ENCODE measurements at places on chromosomes 3 and 15.

- peak; percentile 89 for DNase-seq
Measured at GRCh38 chr3:133362539-133362938, 37.3 kb upstream of the BFSP2 start.

DNA sequence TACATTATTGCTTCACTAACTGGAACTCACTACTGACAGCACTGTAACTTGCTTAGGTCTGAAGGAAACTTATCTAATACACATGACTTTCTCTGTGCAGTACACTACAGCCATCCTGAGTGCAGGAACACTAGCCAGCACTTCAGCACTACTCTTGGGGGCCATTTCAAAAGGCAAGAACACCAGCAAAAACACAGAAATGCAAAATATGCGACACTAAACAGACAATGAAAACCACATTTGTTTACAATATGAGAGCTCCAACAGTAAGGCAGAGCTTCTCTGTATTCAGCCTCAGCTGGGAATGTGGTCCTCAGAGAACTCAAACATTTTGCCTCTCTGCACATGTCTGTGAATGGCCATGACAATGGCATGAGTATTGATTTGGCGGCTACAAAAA is 109.6 kb downstream of the ARRDC4 start:
- DNase-seq = no peak

- DNase-seq = no peak
Measured at GRCh38 chr3:29329986-29330890, 49.4 kb downstream of the RBMS3 start.

DNA sequence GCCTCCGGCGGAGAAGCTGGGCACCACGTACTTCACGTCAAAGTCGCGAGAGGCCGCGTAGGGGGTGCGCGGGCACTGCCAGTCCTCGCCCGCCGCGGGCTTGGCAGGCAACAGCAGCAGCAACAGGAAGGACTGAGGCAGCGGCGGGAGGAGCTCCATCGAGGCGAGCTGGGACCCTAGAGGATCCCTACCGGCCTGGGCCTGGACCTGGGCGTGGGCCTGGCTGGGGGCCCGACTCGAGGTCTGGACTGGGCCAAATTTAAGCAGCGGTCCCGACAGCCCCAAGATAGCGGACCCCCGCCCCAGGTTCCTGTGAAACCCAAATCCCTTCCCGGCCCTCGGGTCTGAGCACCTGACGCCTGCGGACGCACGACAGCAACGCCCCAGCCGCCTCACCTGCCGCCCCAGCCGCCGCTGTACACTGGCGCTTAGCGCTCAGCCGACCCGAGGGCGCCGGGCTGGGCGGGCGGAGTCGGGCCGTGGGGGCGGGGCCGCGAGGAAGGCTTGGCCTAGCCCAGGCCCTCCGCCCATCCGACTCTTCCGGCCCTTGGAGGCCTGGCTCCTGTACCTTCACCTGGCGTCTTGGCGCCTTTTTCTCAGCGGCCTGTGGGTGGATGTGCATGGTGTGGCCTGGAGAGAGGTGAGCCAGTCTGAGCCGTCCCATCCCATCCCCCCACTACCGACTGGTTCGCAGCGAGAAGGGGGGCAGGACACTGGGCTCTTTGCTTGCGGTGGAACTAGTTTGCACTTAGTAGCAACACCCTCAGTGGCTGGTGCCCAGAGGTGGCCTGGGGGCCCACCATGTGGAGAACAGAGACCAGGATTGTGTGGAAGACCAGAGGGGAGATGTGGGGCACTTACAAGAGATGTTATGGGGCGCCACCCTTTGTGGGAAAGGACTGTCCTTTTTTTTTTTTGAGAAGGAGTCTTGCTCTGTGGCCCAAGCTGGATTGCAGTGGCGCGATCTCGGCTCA is at the start of gene MST1R:
MST1R (minus strand) TSS at position 423 of the 974 bp plus-strand sequence; CDS start at position 159, 264 bp downstream.
- DNase-seq = no peak

- DNase-seq = no peak
Measured at GRCh38 chr3:20047976-20048883, 8.0 kb downstream of the KAT2B start.

GRCh38 chr3:106242781-106243180 is 374.0 kb upstream of the CBLB start:
- no peak for DNase-seq

DNA sequence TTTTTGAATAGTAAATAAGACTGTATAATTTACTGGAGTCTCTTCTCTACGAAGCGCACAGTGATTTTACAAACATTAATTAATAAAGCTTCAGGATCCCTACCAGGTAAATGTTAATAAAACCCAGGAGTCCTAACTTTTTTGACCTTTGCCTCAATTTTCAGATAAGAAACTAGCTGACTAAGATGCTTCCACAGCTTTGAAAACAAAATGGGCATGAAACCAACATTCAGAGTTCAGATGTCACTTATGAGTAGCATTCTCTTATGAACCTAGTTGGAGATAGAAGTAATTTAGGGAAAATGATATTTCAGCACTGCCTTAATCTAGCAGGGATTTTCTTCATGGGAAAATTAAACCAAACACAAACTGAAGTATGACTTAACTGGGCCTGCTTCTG is 13.0 kb upstream of the FHIT start:
- DNase-seq = no peak

- DNase-seq = no peak
Measured at GRCh38 chr15:92076541-92076940, 223.0 kb downstream of the SLCO3A1 start.

DNA sequence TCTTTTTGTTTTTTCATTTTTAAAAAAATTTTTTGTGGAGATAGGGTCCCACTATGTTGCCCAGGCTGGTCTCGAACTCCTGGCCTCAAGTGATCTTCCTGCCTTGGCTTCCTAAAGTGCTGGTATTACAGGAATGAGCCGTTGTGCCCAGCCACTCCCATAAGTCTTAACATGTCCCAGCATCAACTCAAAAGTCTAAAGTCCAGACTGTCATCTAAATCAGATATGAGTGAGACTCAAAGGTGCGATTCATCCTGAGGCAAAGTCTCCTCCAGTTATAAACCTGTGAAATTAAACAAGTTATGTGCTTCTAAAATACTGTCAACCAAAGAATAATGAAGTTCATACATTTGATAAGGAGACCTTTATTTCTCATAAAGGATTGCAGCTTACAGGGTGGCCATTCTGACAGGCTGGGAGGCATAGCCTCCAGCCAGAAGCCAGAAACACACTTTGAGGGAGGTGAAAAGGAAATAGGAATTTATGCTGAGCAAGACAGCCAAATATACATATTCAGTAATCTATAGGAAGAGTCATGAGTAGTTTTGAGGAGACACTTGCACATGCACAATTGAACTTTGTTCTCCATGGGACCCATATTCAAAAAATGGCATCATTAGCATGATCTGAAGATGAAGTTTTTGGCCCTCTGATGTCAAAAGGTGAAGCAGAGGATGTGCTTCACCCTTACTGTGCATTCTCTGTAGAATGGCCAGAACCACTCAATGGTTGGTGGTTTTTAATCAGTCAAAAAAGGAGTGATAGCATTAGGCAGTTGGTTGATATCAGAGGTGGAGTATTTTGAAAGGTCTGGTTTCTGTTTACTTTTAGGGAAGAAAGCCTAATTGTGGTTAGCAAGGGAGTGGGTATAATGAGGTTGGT is 11.0 kb upstream of the ZNF662 start:
- no peak for DNase-seq

DNA sequence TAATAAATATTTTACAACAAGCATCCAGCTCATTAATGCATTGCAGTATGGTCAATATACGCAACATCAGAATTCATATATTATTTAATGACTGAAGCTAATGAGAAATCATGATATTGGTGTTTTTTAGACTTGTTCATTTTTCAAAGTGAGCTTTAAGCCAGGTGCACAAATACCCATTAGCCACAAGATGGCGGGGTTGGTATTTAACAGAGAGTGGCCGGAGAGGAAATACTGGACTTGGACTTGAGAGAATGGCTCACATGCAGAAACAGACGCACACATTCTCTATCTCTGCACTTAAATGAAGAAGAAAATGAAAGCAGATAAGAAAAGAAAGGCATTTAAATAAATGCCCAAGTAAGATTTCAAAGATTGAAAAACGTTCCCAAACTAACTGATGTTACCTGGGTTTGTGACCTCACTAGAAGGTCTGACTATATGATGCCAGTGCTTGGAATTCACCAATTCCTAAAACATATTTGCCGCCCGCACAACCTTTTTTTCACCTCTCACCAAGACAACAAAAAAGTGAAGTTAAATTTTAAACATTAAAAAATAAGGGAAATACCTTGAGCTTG is 21.2 kb upstream of the CRBN start:
- DNase-seq = peak; percentile 42

DNA sequence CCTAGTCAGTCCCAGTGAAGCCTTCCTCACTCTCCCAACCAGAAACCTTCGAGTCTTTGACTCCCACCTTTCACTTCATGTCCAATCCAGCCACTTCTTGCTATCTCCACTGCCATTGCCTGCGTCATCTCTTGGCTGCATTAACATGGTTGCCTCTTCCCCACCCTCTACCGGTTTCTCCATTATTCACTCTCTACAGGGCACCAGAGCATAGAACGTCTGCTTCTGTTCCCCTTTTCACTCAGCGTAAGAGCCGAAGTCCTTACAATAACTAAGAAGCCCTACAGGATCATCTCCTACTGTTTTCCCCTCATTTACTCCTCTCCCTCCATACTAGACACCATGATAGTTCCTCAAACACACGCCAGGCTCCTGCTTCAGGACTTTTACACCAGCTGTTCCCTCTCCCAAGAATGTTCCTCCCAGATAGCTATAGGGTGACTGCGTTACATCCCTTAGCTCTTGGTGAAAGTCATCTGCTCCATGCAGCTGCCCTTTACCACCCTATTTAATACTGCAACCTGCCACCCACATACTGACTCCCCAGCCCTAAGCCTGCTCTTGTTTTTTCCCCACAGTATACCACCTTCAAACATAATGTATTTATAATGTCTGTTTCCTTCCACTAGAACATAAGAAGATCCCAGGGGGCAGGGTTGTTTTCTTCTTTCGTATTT is 30.9 kb downstream of the RCN2 start:
- no peak for DNase-seq

DNA sequence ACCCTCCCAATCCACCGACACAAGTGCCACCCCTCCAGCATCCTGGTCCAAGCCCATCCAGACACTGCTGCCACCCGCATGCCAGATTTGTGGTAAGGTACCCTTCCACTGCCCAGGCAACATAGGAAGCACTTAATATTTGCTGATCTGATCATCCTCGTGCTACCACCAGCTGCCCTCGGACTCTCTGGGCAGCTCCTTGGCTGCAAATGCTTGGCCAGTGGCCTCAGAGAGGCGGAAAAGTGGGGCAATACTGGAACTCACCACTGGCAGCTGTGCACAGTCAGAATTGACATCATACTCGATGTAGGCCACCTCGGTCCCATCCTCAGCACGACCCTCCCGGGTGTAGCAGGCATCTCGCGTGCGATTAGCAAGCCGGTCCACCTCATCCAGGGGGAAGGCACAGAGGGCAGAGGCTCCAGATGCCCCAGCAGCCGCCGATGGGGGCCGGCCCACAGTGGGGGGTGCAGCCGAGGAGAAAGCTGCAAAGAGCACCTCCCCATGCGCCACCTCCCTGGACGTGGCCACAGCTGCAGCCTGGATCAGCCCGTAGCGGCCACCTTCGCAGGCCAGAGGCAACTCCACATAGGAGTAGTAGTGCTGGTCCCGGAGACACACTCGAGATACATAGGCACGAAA is 6.5 kb downstream of the PLXNB1 start:
- DNase-seq = no peak

- DNase-seq = no peak
Measured at GRCh38 chr3:54168451-54168850, 46.1 kb downstream of the CACNA2D3 start.

- no peak for DNase-seq
Measured at GRCh38 chr3:141663993-141664392, 74.1 kb upstream of the RNF7 start.

DNA sequence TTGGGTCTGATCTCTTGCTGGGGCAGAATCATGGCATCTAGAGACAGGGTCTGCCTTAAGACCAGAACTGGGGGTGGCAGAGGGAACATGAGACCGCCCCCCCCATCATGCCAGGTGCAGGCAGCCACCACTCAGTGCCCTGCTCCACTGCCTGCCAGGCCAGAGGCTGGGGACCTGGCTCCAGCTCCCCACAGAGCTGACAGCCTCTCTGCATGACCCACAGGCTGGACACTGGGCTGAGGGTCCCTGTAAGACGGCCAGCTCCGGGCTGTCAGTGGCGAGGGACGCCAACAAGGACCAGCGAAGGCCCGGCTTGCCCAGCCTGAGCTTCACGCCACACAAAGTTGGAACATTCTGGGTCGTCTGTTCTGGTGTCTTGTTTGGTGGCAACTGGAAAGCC is 145.6 kb downstream of the NSMCE3 start:
- DNase-seq = no peak

DNA sequence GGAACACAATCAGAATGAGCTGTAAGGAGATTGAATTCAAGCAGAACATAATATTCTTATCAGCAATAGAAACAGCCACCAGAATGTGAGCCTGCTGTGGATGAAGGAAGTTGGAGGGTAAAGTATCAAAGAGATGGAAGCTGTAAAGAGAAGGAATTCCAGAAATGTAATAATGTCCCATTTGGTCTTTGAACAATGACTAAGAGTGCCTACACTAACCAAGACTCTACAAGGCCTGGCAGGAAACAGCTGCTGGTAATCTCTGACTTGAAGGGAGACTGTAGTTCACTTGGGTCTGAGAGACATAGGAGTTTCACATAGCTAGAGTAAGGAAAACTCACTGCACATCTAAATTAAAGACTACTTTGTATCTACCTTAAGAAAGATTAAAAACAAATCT is 1176.0 kb upstream of the ALCAM start:
- no peak for DNase-seq

- DNase-seq = peak; percentile 67
Measured at GRCh38 chr3:71064956-71065763, 518.4 kb downstream of the FOXP1 start.

- no peak for DNase-seq
Measured at GRCh38 chr3:195753581-195753980, 32.8 kb downstream of the MUC20 start.

DNA sequence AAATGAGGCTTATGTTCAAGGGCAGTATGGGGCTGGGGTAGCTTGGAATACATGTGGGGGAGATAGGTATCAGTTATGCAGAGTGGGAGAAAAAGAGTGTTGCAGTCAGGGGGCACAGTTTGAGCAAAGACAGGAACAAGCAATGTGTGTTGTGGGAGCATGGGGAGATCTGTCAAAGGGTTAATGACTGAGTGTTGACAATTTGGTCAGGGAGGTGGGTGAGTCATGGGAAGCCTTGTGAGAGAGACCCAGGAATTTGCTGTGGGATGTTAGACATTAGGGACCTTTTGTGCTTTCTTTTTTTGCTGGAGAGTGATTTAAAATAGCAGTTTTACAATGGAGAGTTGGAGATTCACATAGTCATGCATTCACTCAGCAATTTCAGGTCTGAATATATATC is 221.6 kb upstream of the NR2E3 start:
- no peak for DNase-seq

GRCh38 chr3:151226088-151226563 is 23.1 kb upstream of the GPR171 start:
- DNase-seq = peak; percentile 31

DNA sequence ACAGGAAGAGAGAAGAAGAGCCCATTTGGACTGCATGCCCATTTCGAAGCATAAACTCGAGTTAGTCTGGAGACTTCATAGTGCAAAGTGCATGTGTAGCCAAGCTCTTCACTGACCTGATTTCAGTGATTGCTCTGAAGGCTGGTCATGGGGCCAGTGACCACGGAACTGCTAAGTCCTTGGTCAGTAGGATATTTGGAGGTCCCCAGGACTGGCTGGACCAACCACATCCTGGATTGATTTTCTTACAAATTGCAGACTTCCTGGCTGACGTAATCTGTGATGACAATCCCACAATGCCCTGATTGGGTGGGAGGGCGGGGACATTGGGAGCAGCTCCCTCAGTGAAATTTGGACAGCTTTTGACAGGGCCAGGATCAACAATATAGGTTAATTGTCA is 233.4 kb downstream of the CACNA2D3 start:
- DNase-seq = no peak

Data from NCI-H146 (cell line).